ENCODE measurements at places on chromosomes 7 and 10.

- no peak for DNase-seq
Observed at GRCh38 chr7:101166909-101167644, 1.7 kb upstream of the VGF start.

DNA sequence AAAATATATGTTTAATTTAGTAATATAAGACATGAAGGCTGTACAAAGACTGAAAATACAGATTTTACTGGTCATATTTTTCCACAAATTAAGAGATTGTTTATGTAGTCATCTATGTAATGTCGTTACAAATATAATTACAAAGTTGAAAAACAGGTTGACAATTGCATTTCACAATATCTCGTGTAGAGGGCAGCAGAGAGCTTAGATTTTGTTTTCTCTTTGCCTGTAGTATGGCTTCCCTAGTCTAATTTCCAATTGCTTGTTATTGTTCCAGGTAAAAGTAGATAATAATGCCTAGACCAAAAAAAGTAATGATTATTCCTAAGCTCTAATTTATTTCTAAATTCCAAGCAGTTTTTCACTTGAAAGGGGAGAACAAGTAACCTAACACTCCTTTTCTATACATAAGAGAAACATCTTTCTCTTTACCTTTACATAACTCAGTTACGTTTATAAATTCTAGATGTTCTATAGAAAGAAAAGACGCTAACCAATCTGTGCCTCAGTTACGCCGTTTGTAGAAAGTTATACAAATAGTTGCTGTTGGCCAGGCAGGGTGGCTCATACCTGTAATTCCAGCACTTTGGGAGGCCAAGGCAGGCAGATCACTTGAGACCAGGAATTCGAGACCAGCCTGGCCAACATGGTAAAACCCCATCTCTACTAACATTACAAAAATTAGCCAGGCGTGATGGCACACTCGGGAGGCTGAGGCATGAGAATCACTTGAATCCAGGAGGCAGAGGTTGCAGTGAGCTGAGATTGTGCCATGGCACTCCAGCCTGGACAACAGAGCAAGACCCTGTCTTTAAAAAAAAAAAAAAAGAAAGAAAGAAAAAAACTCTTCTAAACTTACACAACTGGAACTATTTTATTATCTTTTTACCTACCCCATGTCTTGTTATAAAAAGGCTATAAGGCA, 30.0 kb downstream of the NET1 start:
- DNase-seq: no peak

GRCh38 chr10:120205368-120206018, 251.5 kb upstream of the PLPP4 start:
- DNase-seq: no peak

- no peak for DNase-seq
Observed at GRCh38 chr10:42929993-42930392, 146.9 kb upstream of the RET start.

GRCh38 chr10:88901206-88901983, 21.4 kb downstream of the STAMBPL1 start:
- no peak for DNase-seq
